ENCODE measurements at places on chromosomes 3 and 15. TPM values are rescaled to one million over a fixed set of nuclear protein-coding genes. Genes with fewer than 3 reads are reported as not detected.

DNA sequence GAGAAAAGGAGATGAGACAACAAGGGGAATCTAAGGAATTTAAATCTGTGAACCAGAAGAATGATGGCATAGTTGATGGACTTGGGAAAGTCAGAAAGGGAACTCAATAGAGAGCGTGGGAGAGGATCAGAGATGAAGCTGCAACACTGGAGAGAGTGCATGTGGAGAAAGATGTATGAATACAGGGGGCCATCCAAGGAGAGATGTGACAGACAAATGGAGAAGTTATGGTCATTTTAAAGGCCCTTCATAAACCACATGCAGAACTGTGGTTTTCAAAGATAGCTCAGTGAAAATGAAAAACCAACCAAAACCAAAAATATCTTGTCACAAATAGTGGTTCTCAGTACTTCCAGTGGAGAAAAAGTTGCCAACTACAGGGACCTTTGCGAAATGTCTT, 265.2 kb downstream of the SUCLG2 start:
- DNase-seq, result no peak

The BNC1 gene
- not detected for total RNA-seq

The RETNLB gene
- not detected for total RNA-seq

DNA sequence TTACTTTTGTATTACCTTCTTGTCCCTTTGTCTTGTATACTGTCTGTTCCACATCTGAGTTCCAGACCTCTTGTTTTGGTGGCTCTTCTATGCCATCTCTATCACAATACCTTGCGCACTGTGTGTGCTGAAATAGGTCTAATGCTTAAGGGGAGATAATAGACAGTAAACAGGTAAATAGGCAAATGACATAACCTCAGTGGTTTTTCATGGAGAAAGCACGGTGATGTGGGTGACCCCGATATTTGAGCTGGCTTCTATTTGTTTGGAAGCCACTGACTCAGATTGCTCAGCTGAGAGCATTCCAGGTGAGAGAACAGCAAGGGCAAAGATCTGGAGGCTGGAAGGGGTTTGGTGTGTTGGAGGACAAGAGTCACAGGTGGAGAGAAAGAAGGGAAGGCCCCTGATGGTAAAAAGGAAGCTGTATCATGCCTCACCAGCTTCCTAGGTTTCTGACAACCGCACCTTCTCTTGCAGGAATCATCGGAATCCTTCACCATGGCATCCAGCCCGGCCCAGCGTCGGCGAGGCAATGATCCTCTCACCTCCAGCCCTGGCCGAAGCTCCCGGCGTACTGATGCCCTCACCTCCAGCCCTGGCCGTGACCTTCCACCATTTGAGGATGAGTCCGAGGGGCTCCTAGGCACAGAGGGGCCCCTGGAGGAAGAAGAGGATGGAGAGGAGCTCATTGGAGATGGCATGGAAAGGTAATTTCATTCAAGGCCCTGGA, 795 bp downstream of the MCM2 start:
- DNase-seq, result no peak

The GCNT3 gene
- not detected for total RNA-seq

GRCh38 chr15:59371458-59372351, 966 bp downstream of the MYO1E start:
- DNase-seq, result no peak

GRCh38 chr3:56253941-56254665, 214.2 kb downstream of the ERC2 start:
- no peak for DNase-seq

The CD200R1 gene
- not detected for total RNA-seq

GRCh38 chr15:88637436-88637835, 1.4 kb upstream of the ISG20 start:
- no peak for DNase-seq
